GM12864 (cell line): ENCODE measurements at places on chromosomes 6 and 20.

DNA sequence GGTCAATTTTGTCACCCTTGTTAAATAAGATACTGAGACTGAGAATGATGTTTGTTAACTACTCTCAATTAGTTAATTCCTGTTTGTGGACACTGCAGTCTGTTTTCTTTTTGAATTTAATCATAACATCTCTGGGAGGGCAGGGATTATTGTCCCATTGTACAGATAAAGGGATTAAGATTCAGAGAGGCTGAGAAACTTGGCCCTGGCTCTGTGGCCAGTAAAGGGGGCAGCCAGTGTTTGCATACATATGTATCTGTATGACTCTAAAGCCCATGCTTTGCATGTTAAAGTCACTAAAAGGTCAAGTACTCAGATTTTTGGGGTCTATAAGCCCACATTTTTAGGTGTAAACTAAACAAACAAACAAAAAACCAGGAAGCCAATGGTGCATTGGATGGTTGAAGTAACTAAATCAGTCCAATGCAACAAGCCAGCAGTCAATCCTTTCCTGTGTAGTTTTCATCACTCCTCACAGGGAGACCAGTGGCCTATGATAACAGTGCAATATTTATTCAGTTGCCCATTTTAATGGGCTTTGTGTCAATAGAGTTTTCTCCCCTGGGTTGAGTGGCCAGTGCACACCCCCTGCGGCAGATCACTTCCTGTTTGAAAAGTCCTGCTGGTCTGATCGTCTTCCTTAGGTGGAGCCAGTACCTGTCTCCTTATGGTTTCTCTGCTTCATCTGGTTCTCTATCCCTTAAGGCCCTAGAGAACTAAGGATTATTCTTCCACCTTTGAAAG, 106.7 kb downstream of the SLX4IP start:
- no peak for DNase-seq

- no peak for DNase-seq
Measured at GRCh38 chr20:35901678-35902544, 52.4 kb downstream of the SCAND1 start.

- no peak for DNase-seq
Measured at GRCh38 chr6:45657226-45657625, 279.5 kb upstream of the SUPT3H start.

GRCh38 chr6:132101535-132101934, 150.4 kb upstream of the CCN2 start:
- no peak for DNase-seq

- no peak for DNase-seq
Measured at GRCh38 chr6:122799916-122800686, 11.0 kb downstream of the SMPDL3A start.

GRCh38 chr6:106370639-106371038, 10.1 kb downstream of the CRYBG1 start:
- DNase-seq = no peak

DNA sequence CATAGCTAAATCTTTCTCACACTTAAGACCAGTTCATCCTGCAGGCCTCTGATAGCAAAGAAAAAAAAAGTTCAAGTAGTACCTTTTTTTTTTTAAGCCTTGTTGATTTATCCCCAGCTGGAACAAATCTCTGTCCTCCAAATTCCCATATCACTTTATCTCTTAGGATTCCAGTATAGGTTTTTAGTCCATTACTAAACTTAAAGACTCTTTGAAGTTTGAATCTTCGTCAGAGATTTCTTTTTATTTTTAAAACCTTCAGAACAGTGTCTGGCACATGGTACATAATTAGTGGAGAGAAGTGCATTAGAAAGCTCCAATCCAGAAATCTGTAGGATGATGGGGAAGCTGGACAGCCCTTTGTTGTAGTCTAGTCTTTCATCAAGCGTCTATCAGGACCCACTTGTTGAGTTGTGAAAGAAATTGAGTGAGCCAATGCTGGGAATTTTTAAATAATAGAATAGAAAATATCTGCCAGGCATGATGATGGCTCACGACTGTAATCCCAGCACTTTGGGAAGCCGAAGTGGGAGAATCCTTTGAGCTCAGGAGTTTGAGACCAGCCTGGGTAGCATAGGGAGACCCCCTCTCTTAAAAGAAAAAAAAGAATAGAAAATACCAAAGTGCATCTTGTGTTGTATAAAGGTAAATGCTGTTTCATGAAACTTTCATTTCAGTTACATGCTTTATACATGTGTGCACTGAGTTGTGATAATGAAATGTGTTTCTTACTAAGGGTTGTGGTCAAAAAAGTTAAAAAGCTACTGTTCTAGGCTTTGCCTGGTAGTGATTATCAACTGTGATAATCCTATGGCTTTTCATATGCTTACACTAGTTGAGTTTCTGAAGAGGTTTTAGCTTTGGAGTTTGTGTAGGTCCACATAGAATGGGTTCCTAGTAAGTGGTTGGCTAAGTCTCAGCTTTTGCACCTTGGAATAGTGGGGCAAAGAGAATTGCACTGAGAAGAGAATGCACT, 3.2 kb downstream of the NFYA start:
- DNase-seq = no peak

- DNase-seq = no peak
Measured at GRCh38 chr20:11917663-11918062, at the start of gene BTBD3. BTBD3 (plus strand) TSS chr20:11917893; CDS start chr20:11918276, 383 bp downstream.

DNA sequence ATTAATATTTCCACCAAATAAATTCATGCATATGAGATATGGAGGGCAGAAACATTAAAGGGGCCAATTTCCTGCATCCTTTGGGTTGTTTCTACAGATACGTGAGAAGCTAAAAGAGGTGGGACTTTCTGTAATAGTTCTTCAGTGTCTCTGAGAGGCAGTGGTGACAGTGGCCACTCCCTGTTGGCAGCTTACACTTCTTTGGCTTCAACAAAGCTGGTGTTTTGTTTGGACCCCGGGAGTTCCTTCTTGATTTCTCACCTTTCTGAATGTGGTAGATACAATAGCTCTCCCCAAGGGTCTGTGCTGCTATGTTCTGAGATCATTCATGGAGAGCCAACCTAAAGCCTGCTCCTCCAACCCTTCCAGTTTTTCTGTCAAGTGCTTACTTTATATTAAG, 7.8 kb downstream of the PLCB1 start:
- no peak for DNase-seq

DNA sequence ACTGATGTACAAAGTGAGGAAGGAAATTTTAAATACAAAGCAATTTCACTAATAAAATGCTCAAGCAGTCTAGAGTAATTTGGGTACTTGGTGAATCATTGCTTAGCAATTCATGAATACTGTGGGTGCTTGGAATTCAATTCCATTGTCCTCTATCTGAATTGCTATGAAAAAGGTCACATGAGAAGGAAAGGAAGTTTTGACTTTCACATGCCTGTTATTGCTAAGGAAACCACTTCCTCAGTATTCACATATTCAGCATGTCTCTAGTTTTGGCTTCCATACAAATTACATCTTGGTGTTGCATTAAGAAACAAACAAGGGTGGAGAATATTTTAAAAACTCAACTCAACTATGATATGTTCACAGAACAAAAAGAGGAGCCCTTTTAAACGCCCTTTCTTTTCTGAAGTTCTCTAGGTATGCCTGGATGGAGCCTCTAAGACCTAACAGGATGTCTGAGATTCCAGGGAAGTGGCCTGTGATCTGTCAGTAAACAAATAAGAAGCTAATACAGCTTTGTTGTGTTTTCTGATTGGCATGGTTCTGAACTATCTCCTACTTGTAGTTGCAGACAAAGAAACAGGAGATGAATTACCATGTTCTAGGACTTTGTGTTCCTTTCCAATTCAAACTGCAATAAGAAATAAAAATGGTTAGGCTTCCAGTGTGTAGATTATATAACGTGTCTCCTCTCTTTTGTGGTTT, 190.4 kb downstream of the OGFRL1 start:
- no peak for DNase-seq

DNA sequence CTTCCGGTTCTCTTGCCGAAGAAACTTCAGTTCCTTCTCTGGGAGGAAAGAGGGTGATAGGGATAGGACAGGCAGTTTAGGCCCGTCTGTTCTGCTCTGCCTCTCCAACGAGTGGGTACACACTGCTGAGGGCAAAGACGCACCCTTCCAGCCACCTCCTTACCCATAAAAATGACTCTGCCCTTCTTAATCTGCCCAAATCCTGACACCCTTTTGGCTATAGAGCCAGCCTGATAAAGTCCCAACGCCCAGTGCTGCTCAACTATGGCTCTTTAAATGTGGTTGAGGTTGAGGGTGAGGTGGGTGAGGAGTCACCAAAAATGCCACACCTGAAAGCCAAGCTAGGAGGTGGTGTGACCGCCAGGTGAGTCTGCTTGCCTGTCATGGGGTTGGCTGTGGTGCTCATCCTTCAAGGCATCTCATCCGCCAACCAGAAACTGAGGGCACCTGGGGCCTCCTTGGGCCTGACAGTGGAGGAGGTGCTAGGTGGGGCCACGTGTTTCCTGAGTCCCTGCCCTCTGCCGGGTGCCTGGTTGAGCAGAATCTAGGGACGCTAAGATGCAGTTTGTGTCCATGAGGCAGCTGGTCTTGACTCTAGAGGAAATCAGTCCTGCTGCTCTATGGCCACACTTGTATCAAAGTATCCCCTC, 16.3 kb downstream of the CCDC167 start:
- DNase-seq = no peak

- DNase-seq = no peak
Measured at GRCh38 chr20:19466206-19466928, 253.9 kb downstream of the SLC24A3 start.

DNA sequence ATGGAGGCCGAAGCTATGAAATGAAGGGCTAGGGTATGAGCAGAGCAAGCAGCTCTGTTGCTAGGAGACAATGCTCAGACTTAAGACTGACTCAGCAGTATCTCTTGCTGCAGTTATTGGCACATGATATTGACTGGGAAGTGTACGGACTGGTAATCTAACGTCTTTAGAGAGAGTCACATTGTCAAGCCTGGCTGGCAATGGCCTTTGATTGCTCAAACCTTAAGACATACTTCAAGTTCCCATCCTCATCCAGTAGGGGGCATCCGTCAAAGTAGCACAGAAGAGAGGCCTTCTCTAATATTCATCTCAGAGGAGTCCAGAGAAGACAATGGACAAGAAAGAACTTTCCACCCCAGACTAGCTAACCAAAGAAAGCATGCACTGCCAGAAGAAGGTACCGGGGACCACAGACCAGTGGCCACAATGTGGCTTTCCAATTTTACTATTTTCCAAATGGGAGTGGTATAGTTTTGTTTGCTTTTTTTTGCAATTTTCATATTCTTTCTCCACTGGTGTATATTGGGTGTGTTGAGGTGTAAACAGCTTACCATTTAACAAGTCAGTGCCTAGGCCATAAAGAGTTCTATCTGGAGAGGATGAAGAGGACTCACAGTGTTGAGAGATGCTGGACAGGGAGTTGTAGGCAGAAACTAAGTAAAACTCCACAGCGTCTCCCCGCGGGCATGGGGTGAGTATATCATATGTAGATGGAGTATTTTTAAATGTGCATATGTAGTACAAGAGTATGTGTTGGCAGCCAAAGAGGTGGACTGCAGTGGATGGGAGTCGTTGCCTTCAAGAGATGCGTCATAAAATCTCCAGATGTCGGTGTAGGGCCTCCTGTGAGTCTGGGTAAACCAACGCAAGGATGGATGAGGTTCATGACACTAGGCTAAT, 36.7 kb downstream of the LRFN2 start:
- peak; percentile 19 for DNase-seq

DNA sequence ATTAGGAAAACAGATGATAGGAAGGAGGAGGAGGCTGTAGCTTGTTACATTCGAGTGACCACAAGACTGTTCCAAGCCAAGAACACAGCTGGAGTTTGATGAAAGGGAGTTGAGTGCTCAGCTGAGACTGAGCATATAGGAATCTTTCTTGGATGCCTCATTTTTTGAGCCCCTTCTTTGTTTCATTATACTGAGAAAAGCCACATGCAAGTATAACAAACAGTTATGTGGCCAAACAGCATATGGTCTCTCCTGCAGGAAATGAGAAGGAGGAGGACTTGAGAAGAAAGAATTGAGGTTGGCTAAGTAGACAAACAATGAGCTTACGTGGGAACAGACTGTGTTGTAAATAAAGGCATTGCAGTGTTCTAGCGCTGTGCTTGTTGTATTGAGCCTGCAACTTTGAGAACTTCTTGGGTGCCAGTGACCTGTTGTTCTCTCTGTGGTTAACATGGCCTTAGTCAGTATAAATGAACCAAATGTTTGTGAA, 78.3 kb downstream of the AKAP7 start:
- DNase-seq = no peak

DNA sequence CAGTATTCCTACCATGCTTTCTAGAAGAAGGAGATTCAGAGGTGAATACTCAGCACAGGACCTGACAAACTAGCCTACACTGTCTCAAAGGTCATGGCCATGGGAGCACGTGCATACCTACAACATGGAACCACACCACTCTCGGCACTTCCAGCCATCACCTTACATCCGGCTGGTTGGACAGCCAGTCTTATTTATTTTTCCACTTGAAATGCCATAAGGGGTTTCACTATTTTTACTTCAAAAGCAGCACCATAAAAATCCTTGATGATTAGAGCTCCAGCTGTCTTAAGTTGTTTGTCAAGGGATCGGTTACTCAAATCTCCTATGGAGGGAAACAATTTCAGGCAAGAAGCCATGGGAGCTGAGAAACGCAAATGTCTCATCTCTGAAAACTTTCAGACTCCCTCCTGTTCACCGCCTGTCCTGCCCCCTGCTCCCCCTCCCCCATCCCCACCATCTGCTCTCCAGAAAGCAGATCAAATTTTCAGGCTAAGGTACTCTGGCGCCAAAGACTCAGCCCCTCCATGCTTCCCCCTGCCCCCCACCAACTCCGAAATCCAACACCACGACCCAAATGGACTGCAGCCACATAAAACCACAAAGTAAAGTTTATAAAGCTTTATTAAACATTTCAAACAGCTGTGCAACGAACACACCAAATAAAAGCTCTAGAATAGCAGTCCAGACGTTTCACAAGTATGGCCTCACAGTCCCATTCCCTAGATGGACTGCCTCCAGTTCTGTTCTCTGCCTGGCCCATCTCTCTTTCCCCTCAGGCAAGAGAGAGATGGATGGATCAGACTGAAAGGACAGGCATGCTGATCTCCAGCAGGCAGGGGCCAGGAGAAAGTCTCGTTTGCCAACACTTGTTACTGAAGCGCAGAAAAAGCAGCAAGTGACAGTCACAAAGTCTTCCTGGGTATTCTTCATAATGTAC, 4.0 kb upstream of the NNAT start:
- DNase-seq = no peak

DNA sequence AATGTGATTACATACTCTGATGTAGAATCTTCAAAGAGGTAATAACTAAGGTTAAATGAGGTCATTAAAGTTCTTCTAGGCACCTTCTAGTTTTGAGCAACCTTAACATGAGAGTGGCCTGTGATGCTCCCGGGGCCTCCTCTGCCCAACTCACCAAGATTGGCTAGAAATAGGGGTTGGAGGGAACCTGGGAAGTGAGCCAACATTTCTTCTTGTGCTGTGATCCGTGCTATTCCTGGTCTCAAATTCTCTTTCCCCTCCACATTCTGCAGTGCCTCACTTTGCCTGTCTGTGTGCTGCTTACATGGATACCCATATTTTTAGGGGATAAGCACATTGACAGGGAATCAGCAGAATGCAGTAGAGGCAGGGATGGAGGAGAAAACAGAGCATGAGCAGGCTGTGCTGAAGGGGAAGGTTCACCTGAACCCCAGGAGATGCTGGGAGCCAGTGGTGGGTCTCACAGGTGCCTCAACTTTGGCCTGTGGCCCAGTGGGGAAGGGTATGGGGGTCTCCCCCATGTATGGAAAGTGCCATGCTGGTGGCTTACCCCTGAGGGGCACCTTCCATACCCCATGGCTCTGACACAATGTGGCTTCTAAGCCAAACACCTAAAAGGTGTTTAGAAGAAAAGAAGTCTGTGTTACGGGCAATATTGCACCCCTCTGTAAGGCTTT, 164.7 kb upstream of the CHD6 start:
- no peak for DNase-seq

- DNase-seq = no peak
Measured at GRCh38 chr6:158825038-158825950, 6.1 kb upstream of the EZR start.
